ENCODE measurements at places on chromosomes 12 and 14.
A peak's percentile ranks its signal among the peaks of the same experiment; 100 is the strongest.

- no peak for DNase-seq
These were observed 8.5 kb downstream of the TEAD4 start for GRCh38 chr12:2967651-2968050.

DNA sequence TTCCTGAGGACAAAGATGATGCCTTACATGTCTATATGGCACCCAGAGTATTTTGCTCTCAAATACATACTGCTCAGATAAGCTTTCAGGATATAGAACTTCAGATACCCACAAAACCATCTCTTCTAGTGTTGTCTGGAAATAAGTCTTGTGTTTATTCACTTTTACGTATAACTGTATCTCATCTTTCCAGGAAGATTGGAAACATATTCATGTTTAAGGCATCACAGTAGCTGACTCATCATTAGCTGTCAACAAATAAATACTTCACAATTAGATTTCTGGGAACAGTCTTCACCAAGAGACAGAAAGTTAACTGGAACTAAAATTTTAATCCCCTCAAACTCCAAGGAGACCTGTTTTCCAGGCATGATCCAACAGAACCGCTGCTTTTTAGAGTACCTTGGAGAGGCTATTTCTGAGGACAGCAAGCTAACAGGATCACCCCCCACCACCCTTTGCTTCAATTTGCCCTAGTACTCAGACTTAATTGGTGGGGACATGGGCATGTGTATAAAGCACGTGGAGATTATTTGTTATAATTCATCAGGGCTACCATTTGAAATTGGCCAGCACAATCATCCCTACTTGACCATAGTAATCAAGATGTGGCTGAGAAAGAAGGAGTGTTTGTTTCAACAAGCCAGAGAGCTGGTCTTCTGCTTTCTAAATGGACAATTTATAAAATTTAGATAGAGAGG, 129.3 kb upstream of the HIF1A start:
- DNase-seq, result peak; percentile 91

- no peak for DNase-seq
These were observed 529 bp downstream of the PHLDA1 start for GRCh38 chr12:76031081-76031413.

- no peak for DNase-seq
These were observed 90.2 kb downstream of the CALM1 start for GRCh38 chr14:90487031-90487430.

- DNase-seq, result peak; percentile 67
These were observed 43.3 kb downstream of the GALNT9 start for GRCh38 chr12:132285991-132286681.

GRCh38 chr14:47261350-47261749, 414.1 kb downstream of the MDGA2 start:
- DNase-seq, result no peak

DNA sequence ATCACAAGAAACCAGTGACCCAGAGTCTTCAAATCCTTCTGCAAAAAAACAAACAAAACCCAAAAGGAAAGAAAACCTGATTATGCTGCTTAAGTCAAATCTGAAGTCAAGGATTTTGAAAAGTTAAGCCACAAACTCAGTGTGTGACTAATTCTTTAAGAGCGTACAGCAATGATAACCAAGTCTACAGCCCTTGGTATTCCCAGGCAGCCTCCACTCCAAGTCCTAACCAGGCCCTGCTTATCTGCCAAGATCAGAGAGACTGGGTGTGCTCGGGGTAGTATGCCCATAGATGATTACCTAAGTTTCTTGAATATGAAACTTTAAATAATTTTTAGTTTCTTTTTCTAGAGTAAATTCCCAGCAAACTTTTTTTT, 13.1 kb downstream of the PGAM5 start:
- DNase-seq, result no peak

DNA sequence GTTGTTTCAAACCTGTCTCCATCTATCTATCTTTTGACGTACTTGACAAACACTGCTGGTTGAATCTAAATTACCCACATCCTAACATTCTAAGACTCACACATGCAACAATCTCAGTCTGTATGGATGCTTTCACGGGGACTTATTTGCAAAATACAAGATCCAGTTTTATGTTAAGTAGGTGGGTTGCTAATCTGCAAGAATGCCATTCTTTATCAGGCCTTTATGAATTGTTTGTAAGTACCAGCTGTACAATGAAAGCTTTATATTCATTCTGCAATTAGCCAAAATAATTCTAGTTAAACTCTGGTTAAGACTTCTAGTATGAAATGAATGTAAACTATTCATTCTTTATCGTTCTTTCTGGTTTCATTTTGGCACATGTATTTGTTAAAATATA, 135.1 kb downstream of the NAV3 start:
- no peak for DNase-seq

DNA sequence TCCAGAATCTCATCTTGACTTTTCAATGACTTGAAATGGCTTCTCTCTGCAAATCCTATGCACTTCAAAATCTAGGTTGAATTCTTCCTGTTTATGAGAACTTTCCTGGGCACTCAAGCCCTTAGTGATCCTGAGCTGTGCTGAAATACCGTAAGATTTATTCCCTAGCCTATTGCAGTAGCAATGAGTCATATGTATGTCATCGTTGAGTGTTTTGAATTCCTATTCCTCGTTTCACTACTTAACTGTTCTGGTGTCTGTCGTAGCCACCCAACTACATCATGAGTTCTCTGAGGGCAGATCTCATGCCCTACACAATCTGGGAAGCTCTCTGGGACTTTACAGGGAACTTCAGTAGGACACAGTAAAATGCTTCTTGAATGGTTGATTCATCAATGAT, 190.8 kb upstream of the TMEM132C start:
- DNase-seq, result peak; percentile 93

DNA sequence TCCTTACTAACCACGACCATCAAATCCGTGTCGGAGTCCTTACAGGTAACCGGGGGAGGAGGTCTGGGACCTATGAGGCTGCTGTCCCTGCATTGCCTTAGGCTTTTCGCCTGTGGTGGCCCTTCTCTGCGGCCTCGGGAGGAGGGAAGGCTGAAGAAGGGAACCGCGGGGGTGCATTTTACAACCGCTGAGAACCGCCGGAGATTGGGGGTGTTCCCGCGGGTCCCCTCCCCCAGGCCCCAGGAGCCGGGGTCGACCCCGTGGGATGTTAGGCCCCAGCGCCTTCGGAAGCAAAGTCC, 549 bp downstream of the GPHN start:
- DNase-seq, result no peak

DNA sequence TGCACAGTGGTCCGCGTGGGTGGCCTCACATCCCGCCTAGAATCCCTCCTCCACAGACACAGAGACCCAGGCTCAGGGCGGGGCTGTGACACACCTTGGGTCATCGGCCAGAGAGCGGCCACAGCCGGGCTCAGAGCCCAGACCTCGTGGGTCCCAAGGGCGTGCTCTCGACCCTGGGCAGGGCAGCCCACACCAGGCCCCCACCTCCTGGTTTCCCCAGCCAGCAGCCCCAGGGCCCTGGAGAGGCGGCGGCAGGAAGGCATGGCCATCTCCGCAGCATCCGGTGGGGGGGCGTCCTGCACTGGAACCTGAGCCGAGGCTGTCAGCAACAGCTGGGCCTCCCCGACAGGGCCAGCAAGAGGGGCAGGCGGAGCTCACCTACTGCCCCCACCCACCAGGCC, 15.2 kb downstream of the JAG2 start:
- no peak for DNase-seq

DNA sequence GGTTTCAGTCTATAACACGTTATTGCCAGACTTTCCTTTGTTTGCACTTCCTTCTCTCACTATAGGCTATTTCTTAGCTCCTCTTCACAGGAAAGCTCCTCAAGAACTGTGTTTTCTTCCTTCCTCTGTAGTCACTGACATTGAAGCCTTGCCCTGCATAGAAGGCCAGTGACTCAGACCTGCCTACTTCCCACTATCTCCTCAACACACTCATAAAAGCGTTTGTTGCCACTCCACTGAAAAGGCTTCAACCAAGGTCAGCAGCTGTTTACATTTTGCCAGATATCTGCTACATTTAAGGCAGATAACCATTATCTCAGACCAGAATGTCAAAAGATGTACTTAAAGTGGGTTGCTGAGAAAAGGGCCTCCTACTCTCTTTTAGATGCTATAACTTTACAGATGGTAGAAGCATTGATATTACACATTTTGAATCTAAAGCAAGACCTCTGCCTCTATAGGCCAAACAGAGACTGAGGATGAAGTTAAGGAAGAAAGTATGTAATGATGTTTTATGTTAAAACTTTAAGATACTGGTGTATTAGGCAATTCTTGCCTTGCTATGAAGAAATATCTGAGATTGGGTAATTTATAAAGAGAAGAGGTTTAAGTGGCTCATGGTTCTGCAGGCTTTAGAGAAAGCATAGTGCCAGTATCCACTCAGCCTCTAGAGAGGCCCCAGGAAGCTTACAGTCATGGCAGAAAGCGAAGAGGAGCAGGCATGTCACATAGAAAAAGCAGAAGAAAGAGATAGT, 233.3 kb upstream of the FLRT2 start:
- peak; percentile 48 for DNase-seq

DNA sequence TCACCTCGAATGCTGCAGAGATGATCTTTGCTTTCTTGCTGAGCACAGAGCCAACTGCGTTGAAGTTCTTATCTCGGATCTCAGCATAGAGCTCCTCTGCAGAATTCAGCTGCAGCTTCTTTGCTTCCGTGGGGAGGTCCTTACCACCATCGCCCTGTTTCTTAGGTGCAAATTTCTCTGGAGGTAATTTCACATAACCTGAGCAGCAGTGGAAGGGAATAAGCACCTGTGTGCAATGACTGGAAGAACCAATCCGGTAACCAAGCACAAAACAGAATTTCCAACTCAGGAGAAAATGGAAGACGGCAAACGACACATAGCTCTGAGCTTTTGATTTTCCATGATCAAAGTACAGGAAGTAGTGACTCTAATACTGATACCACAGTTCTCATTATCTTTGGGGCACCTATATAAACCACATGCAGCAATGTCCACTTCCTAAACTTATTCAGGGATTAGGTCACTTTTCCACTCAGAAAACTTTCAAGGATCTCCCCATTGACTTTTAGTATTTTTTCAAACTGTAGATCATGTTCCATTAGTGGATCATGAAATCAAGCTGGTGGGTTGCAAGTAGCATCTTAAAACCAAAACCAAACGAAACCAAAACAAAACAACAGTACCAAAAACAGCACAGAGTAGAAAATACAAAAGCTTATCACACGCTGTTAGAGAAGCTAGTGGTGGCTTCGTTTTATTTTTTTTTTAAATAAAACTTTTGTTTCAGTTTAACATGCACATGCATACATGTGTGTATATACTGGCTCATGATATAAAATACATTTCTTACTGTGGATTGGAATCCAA, 18.9 kb upstream of the DIABLO start:
- no peak for DNase-seq

GRCh38 chr14:65550779-65551643, 138.5 kb downstream of the FUT8 start:
- no peak for DNase-seq

GRCh38 chr14:101512376-101512695, 49.0 kb upstream of the DIO3 start:
- DNase-seq, result no peak

DNA sequence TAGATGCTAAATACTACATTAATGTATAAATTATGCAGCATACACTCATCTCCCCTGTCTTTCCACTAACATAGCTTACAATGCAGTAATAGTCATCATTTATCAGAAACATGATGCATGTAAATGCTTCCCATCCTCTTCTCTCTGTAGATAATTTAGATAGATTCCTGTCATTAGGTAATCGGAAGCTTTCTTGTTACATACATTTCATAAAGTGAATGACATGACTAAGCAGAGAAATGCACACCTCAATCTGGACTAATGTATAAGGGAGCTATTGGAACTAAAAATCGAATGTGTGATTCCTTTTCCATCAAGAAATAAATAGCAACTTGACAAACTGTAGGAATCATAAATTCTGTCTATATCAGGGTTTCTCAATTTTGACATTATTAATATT, 273.4 kb downstream of the RASSF9 start:
- DNase-seq, result no peak

DNA sequence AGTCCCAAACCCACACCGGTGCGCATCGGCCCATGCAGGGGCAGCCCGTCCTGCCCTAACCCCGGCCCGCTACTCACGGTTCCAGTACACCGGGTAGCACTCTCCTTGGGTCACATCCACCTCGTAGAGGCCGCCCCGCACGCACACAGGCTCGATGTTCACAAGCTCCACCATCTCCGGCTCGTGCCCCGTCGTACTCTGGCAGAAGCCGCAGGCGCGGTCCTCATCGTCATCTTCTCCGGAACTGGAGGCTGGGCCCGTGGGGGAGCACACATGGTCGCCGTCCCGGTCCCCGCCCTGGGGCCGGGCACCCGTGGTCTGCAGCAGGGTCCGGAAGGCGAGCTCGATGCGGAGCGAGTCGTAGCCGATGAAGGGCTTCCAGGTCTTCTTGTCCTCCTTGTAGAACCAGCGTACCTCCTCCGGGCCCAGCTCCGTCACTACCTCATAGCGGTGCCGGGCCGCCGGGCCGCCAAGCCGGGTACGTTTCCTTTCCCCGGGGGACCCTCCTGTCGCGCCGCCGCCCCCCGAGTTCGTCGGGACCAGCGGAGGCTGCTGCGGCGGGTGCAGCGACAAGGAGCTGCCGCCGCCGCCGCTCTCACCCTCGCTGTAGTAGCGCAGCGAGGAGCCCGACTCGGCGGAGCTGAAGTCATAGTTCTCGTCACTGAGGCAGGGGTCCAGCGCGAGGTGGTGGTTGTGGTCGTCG, 788 bp downstream of the DDHD1 start:
- DNase-seq, result peak; percentile 19

DNA sequence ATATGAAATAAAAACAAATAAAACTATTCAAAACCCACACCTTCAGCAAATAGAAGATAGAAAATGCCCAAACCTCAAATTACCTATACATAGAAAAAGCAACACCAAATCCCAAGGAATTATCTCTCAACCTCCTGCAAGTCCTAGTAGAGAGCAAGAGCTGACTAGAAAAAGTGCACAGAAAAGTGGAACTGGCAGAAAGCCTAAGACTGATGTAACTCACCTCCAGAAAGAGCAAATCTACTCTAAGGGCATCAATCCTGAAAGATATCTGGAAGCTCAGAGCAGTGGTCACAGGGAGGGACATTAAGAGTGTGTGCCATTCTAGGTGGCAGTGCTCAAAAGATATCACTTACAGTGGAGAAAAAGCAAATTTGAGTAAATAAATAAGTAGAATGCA, 62.1 kb upstream of the PLEKHG7 start:
- peak; percentile 51 for DNase-seq

DNA sequence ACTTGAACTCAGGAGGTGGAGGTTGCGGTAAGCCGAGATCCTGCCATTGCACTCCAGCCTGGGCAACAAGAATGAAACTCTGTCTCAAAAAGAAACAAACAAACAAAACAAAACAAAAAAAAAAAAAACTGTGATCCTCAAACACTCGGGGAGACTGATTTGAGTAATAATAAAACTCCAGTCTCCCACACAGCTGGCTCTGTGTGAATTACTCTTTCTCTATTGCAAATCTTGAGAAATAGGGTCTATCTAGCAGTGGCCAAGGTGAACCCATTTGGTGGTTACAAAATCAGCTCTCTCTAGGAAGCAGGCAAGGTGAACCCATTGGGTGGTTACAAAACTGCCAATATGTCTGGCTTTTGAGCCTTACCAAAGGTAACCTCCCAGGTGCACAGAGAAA, 6.0 kb upstream of the ACOT6 start:
- no peak for DNase-seq

- DNase-seq, result peak; percentile 86
These were observed 420.8 kb downstream of the CCDC91 start for GRCh38 chr12:28611115-28611435.
